ENCODE measurements at places on chromosomes 11 and 22.

DNA sequence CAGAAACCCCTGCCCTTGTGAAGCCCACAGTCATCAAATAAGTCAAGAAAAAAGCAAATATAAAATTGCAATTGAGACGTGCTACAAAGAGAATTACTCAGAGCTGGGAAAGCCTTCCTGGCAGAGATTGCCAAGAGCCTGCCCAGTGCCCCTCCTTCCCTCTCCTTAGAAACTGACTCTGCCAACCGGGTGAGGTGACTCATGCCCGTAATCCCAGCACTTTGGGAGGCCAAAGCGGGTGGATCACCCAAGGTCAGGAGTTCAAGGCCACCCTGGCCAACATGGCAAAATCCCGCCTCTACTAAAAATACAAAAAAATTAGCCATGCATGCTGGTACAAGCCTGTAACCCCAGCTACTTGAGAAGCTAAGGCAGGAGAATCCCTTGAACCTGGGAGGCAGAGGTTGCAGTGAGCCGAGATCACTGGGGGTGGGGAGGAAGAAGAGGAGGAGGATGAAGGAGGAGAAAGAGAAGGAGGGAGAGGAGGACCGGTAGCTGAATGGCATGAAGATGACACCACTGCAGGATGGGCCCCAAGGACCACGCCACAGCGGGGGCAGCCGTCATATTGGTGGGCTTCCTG lies 76.1 kb upstream of the RTL6 start:
- DNase-seq, result no peak

GRCh38 chr22:47190957-47191670 lies 428.7 kb downstream of the TBC1D22A start:
- DNase-seq, result no peak

GRCh38 chr11:65403607-65404121 lies 17.2 kb downstream of the FRMD8 start:
- DNase-seq, result no peak

GRCh38 chr11:65377777-65378176 lies 4.7 kb downstream of the SLC25A45 start:
- no peak for DNase-seq
